ENCODE measurements at places on chromosomes 5 and 9. TPM values are rescaled to one million over a fixed set of nuclear protein-coding genes. Genes with fewer than 3 reads are reported as not detected.
A peak's percentile ranks its signal among the peaks of the same experiment; 100 is the strongest.

DNA sequence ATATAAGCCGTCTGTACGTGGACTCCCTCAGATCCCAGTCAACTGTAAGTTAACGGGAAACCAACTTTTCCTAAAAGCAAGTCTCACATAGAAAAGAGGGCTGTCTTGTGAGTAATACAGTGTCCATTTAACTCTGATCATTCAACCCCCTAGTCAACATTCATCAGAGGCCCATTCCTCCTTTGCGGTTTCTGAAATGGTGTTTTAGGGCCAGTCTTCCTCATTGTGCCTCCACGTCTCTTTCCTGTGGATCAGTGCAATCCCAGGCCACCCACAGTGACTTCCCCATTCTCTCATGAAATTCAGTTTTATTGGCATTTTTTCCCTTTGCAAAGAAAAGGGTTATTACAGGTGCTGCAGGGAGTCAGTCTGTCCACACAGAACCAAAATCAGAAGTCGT is 261.8 kb downstream of the NR3C1 start:
- no peak overlapping the region for H3K4me3 ChIP-seq
- no peaks in the 10 kb centered on the region for H3K36me3 ChIP-seq
- DNase-seq, result no peak
- peaks cover 10% of the 10 kb centered on the region for H3K4me1 ChIP-seq
- no peaks in the 10 kb centered on the region for H3K27me3 ChIP-seq
- H3K27ac ChIP-seq, result no peak overlapping the region

DNA sequence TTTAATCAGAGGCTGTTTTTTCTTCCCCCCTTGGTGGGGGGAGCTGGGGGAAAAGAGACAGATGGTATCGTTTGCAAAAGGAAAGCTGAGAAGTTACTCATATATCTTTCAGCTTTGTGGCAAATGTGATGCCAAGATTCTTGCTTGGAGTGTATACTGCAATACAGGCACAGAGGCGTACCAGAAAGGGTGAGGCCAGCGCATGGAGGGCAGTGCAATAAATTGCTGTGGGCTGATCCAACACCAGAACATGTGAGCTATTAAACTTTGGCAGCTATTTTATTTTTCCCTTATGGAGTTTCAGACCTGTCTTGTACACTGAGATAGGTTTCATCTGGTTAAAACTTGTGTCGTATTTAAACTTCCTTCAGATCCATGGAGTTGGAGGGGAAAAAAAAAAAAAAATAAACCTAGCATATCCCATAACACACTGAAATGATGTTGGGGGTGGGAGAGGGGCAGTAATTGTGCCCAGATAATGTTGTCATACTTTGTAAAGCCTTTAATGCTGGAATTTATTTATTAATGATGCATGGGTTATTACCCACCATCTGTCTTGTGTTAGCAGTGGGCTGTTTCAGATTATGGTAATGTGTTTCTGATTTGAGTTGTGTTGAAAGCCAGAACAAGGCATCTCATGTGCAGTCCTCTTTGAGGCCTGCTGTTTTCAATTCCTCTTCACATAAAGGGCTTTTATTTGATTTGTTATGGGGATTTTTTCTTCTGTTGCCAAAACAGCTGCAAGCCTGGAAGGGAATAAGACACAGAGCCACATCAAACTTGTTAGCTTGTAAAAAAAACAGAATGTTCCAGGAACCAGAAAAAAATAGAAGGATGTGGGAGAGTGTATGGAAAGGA is 891.3 kb downstream of the TLE1 start:
- H3K27ac ChIP-seq, result peak overlapping the region; percentile 14
- no peak for DNase-seq
- no peaks in the 10 kb centered on the region for H3K36me3 ChIP-seq
- no peak overlapping the region for H3K4me3 ChIP-seq
- peaks cover 5% of the 10 kb centered on the region for H3K4me1 ChIP-seq

DNA sequence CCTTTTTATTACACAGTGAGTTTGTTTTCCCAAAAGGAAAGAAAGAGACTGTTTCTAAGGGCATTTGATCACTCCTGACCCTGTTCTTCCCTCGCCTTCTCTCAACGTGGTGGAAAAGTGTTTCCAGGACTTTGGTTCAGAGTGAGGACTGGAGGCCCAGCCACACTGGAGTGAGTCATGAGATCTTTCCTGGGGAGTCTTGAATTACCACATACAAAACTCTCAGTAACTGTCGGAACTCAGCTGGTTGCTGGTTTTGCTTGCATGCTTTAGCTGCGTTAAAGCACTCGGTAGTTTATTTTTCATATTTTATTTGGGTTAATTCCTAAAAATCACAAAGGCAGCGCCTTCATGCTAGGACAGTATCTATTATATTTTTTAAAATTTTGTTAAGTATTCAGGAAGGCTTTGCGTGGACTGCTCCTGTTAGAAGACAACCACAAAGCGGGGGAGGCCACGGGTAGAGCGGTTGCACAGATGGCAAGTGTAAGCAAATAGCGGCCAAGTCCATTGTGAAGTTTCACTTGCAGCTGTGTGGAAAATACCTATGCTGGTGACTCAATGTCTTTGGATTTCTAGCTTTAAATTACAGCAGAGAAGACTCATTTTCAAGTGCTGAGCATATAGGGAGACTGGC is 77.7 kb downstream of the ARSB start:
- no peaks in the 10 kb centered on the region for H3K36me3 ChIP-seq
- DNase-seq, result no peak
- H3K4me3 ChIP-seq, result peak overlapping the region; percentile 22

Gene PALM2AKAP2
- 26.2 TPM for total RNA-seq

DNA sequence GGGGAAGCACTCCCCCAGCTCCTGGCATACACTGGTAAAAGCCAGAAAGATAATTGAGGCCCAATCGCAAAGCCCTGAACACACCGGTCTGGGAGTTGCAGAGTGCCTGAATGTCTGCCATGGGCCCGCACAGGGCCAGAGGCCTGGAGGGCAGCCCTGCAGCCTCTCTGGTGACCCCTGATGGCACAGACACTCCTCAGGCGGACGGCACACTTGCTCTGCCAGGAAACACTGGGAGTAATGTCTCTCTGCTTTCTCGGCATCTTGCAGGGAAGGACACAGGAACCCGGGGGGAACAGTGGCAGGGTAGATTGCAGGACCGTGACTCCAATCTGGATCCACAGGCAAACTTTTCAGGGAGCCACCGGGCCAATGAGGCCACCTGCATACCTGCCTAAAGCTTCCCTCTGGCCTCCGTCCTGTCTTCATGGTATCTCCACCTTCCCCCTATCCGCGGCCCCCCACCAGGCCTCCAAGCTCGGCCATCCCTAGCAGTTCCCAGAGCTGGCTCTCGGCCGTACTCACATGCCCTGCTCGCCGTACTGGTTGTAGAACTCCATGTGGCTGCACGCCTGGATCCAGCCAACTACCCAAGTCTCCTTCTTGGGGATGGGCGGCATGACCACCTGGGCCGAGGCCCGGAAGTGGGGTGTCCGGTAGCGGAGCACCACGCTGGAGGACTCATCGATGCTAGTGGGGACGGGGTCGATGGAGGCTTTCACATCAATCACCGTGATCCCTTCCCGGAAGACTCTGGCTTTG is 797 bp downstream of the FAM78A start:
- H3K27ac ChIP-seq, result peak overlapping the region; percentile 89
- DNase-seq, result no peak
- H3K4me3 ChIP-seq, result peak overlapping the region; percentile 76
- no peaks in the 10 kb centered on the region for H3K36me3 ChIP-seq
- H3K27me3 ChIP-seq, result peaks cover 3% of the 10 kb centered on the region

DNA sequence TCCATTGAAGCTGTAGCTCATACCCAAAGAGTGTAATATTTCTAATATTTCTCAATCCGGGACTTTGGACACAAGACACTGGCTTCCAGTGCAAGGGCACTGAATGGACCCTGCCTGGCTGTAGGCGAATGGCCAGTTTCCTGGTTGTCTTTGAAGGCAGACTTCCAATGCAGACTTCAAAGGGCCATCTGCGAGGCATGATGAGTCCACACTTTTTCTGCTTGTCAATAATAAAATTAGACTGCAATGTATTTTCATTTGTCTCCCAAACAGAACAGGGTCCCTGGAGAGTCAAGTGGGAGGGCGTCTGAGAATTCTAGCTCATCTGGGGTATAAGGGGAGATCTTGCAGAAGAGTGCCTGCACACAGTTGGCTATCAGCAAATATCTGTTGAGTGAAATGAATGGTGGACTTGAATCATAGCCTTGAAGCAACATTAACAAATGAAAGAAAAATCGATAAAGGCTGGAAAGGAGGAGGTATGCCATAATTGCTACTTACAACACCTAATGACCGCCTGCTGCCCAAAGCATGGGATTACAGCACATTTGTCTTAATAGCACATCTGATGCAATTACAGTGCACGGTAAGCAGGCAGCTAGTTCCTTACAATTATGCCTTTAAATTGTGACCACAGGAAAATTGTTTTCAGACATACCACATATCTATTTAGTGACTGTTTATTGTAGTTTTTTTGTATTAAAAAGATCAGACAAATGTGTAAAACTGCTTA is 137.5 kb downstream of the ARHGEF28 start:
- H3K4me3 ChIP-seq, result no peak overlapping the region
- no peaks in the 10 kb centered on the region for H3K27me3 ChIP-seq
- H3K36me3 ChIP-seq, result no peaks in the 10 kb centered on the region
- H3K4me1 ChIP-seq, result no peaks in the 10 kb centered on the region
- H3K27ac ChIP-seq, result no peak overlapping the region
- DNase-seq, result no peak

DNA sequence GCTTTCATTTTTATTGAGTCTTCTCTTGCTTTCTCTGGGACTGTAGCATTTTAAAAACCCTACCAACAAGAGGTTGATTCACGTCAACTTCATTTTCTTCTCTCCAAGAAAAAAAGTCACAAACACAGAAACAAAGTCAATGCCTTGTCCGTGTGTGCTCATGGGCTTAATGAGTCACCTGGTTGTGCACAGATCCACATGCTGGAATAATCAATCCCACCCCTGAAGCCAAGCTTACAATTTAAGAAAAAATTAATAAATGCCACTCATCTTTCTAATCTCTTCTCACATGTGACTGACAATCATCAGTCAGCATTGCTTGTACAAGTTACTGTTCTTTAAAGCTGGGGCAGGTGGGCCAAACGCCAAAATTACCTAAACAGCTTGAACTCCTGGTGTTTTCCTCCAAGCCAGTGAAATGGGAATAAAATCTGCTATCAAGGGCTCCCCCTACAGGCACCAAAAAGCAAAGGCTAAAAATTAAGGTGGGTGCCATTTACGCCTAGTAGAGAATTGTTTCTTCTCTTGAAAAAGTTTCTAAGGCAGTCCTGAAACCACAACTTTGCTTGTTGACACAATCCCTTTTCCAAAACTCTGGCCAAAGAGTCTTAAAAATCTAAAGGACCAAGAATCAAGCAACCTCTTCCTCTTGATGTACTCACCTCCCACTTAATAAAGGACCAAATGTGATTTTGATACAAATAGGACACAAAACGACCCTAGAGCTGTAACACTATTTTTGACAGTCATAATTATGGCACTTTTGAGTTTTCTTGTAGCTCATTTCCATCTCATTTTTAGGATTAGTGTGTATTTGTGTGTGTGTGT is 21.3 kb downstream of the TRMO start:
- H3K27ac ChIP-seq, result no peak overlapping the region
- no peak overlapping the region for H3K4me3 ChIP-seq
- DNase-seq, result no peak

GRCh38 chr9:92312887-92313623 is 12.1 kb downstream of the NOL8 start:
- H3K27ac ChIP-seq, result no peak overlapping the region
- no peak for DNase-seq
- no peaks in the 10 kb centered on the region for H3K4me1 ChIP-seq
- no peaks in the 10 kb centered on the region for H3K27me3 ChIP-seq

- H3K27ac ChIP-seq, result no peak overlapping the region
- H3K27me3 ChIP-seq, result no peaks in the 10 kb centered on the region
- no peak for DNase-seq
- H3K4me1 ChIP-seq, result no peaks in the 10 kb centered on the region
- no peaks in the 10 kb centered on the region for H3K36me3 ChIP-seq
Measured at GRCh38 chr5:137240285-137240684, 258.8 kb downstream of the SPOCK1 start.

Gene PPP3R2
- not detected for total RNA-seq

- H3K27ac ChIP-seq, result no peak overlapping the region
- no peaks in the 10 kb centered on the region for H3K4me1 ChIP-seq
- no peak for DNase-seq
Measured at GRCh38 chr5:158614951-158615350, 484.8 kb downstream of the EBF1 start.

Gene ALDH7A1
- 23.7 TPM for total RNA-seq

DNA sequence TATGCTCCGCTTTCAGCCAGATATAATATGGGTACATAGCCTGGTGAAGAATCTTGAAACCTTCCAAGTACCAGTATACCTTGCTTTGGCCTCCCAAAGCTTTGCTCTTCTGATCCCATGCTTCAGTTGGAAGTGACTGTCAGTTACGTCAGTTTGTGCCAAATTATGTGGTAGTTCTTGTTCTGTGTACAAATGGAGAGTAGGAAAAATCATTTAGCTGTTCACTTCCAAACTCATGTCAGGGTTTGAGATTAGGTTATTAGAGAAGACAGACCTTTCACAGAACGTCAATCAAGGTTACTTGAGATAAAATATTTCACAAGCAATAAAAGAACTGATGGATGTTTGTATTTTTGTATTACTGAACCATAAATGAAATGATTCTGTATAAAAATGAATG is 117.2 kb downstream of the NDUFS4 start:
- H3K36me3 ChIP-seq, result no peaks in the 10 kb centered on the region
- H3K27me3 ChIP-seq, result no peaks in the 10 kb centered on the region
- DNase-seq, result no peak
- H3K4me1 ChIP-seq, result no peaks in the 10 kb centered on the region

DNA sequence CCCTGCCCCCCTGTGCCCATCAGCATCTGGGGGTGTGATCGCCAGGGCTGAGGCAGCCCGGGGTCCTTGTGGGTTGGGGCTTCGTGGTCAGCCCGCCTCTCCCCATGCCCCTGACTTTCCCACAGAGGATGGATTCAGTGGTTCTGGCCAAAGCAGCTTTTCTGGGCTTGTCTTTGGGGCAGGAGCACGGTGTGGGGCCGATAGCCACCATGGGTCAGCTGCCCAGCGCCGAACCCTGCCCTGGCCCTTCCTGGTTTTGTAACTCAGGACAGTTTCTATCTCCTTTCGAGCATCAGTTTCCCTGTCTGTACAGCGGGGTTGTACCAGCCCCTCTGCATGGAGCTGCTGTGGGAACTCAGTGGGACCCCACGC is 77.1 kb downstream of the HMCN2 start:
- H3K36me3 ChIP-seq, result no peaks in the 10 kb centered on the region
- DNase-seq, result no peak
- H3K27me3 ChIP-seq, result peaks cover under 1% of the 10 kb centered on the region
- H3K4me3 ChIP-seq, result no peak overlapping the region
- no peak overlapping the region for H3K27ac ChIP-seq

GRCh38 chr5:151868451-151868850 is 56.2 kb downstream of the GLRA1 start:
- H3K36me3 ChIP-seq, result no peaks in the 10 kb centered on the region
- H3K27me3 ChIP-seq, result no peaks in the 10 kb centered on the region
- H3K4me3 ChIP-seq, result no peak overlapping the region
- no peak overlapping the region for H3K27ac ChIP-seq

Gene PCAT7
- 0.30 TPM for total RNA-seq

- no peaks in the 10 kb centered on the region for H3K27me3 ChIP-seq
- H3K4me3 ChIP-seq, result no peak overlapping the region
- no peaks in the 10 kb centered on the region for H3K4me1 ChIP-seq
- no peak overlapping the region for H3K27ac ChIP-seq
- no peaks in the 10 kb centered on the region for H3K36me3 ChIP-seq
Measured at GRCh38 chr5:122701640-122702523, 73.0 kb upstream of the SNX2 start.

- no peaks in the 10 kb centered on the region for H3K36me3 ChIP-seq
- H3K4me3 ChIP-seq, result no peak overlapping the region
Measured at GRCh38 chr5:170642776-170643436, 139.1 kb downstream of the KCNIP1 start.

Gene PCDHGB6
- total RNA-seq, result 7.7 TPM

Gene F12
- 0.80 TPM for total RNA-seq

Gene SLC28A3
- total RNA-seq, result 0.15 TPM

All from lower lobe of right lung (tissue), 2 donors.